ENCODE measurements at places on chromosomes 7 and 10. TPM values are rescaled to one million over a fixed set of nuclear protein-coding genes. Genes with fewer than 3 reads are reported as not detected.

- no peak for DNase-seq
Observed at GRCh38 chr7:149381245-149381644, 79.6 kb downstream of the ZNF777 start.

DNA sequence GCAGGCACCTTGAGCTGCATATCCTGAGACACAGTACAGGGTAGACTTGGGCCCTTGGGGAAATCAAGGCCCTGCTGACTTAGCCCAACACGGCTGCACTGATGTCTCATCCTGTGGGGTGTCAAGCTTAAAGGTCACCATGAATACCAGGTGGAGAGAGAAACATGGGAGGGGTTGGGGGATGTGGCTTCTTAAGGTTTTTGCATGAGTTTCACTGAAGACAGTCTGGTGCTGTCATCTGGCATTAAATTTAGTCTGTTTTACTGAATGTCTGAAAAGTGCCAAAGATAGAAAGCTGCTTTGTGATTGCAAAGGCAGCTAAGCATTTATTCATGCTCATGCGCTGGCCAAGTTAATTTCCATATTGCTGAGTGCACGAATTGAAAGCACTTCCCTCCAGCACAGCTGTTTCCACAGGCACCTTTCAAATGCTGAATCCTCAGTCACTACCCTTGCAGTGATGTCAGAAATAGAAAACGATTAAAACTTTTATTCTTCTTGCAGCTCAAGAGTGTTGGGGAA, 102.1 kb downstream of the OSBPL3 start:
- no peak for DNase-seq

GRCh38 chr7:138878856-138879255, 80.9 kb upstream of the ATP6V0A4 start:
- no peak for DNase-seq

Gene ZNF239
- total RNA-seq: 1.7 TPM

DNA sequence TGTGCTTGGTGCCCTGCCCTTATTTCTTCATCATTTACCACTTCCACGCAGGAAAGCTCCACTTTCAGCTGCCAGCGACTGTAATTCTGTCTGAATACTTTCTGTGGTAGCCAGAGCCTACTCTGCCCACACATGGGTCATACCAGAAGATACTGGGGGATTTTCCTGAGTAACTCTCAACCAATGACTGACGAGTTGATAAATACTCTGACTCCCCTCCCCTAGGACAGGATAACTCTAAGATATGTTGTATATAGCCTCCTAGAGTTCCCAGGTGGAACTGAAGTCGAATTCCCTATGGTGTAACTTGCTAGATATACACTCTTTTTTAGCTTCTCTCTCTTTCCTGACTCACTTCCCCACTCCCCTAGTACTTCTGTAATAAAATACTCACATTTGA, 29.8 kb downstream of the SEM1 start:
- no peak for DNase-seq

Gene HOXA6
- not detected for total RNA-seq

Gene LOXL4
- total RNA-seq: 17.9 TPM

Gene C10orf53
- total RNA-seq: not detected

Gene GPR37
- total RNA-seq: 0.13 TPM

GRCh38 chr7:108488768-108489538, 32.7 kb upstream of the NRCAM start:
- DNase-seq: no peak

DNA sequence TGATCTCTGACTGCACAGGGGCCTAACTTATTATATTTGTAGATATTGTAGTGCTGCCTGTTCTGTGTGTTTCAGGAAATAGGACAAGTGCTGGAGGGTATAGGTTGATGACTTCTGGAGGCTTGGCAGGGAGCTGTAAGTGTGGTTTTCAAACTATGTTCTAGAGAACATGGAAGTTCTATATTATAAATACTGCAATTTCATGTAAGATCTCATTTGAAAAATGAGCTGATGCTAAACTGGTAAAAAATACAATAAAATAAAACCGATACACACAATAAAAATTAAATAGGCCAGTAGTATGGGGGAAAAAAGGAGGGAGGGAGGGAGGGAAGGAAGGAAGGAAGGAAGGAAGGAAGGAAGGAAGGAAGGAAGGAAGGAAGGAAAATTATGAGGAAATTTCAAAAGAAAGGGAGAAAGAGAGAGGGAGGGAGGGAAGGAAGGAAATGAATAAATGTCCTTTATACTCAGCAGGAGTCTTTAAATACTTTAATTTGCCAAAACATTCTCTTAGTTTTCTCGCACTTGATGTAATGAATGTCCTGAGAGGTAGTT, 181.3 kb downstream of the KIAA1217 start:
- no peak for DNase-seq
